ENCODE measurements at places on chromosomes 12 and 14.
A peak's percentile ranks its signal among the peaks of the same experiment; 100 is the strongest.

DNA sequence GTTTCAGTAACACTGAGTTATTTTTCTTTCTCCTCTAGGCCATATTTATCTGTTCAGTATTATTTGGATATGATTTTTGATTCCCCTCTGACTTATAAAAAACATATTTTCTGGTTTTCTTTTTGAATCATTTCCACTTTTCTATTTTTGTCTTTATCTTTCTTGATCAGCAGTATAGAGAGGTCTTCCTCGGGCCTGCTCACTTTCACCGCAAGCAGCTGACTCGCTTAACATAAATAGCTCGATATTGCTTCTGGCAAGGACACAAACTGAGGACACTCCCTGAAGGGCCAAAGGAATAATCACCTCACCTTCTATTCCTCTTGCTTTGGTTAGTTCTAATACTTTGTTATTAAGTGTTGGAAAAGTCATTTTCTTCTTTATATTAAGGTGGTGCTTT, 25.8 kb upstream of the TRHDE start:
- no peak overlapping the region for H3K4me3 ChIP-seq
- DNase-seq: no peak
- no peaks in the 10 kb centered on the region for H3K36me3 ChIP-seq
- no peaks in the 10 kb centered on the region for H3K4me1 ChIP-seq

DNA sequence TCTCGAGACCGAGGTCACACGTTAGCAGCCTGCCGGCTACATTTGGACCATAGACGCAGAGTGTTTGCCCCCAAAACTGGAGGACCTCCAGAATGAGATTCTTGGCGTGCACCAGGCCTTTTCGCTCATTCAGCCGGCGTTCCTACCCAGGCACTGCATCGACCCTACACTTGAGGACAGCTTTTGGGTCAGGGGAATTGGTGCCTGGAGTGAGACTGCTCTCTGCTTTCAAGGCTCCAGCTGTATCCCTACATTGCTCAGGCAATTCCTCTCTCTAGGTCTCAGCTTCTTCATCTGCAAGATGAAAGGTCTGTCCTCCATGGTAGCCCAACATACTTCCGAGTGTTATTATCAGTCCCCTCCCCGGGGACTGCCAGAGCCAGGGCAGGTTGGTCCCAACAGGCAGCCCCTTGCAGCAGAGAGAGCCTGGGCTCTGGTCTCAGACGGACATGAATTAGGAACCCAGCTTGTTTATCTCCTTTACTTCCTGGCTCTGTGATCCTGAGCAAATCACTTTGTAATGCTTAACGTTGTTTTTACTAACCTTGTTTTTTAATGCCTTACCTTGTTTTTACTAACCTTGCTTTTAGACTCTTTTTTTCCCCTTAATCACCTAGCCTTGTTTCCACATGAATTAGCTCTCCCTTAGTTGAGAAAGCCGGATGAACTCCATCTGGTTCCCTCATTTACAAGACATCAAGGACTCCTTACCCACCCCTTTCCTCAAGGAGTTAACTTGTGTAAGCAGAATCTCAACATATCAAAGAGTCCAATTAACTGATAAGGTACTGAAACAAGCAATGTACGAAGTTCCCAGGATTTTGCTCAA, 892 bp downstream of the TCHP start:
- H3K27ac ChIP-seq: peak overlapping the region; percentile 82
- H3K36me3 ChIP-seq: peaks cover 22% of the 10 kb centered on the region
- DNase-seq: no peak
- H3K4me1 ChIP-seq: peaks cover 24% of the 10 kb centered on the region

- no peaks in the 10 kb centered on the region for H3K27me3 ChIP-seq
- no peaks in the 10 kb centered on the region for H3K4me1 ChIP-seq
- no peaks in the 10 kb centered on the region for H3K36me3 ChIP-seq
- no peak overlapping the region for H3K4me3 ChIP-seq
Observed at GRCh38 chr12:131250028-131250950, 296.6 kb downstream of the ADGRD1 start.

DNA sequence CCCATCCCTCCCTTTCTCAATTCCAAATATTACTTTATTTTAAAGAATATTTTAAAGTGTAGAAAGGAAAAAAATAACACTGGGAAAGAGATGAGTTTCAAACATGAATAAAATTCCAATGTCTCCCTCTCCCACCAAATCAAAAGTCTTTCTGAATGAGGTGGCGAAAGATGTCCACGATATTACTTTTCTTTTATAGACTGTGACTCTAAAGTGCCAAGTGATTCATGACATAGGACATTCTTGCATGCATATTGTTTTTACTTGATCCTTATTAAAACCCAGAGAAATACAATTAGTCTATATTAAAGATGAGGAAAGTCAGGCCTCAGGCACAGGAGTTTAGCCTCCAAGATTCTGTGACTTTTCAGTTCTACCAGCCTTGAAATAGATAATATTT, 16.0 kb upstream of the LUM start:
- DNase-seq: no peak
- H3K36me3 ChIP-seq: no peaks in the 10 kb centered on the region
- no peak overlapping the region for H3K4me3 ChIP-seq
- no peak overlapping the region for H3K27ac ChIP-seq
- H3K27me3 ChIP-seq: no peaks in the 10 kb centered on the region

- DNase-seq: no peak
- no peak overlapping the region for H3K27ac ChIP-seq
- no peaks in the 10 kb centered on the region for H3K36me3 ChIP-seq
Observed at GRCh38 chr14:104187121-104187889, 48.9 kb downstream of the KIF26A start.

All from body of pancreas (tissue), 4 donors.